HT-29 (cell line): ENCODE measurements at places on chromosomes 6 and 20. TPM values are rescaled to one million over a fixed set of nuclear protein-coding genes. Genes with fewer than 3 reads are reported as not detected.

The TUBB2B gene
- 1.7 and 2.5 TPM in 2 replicates for total RNA-seq

DNA sequence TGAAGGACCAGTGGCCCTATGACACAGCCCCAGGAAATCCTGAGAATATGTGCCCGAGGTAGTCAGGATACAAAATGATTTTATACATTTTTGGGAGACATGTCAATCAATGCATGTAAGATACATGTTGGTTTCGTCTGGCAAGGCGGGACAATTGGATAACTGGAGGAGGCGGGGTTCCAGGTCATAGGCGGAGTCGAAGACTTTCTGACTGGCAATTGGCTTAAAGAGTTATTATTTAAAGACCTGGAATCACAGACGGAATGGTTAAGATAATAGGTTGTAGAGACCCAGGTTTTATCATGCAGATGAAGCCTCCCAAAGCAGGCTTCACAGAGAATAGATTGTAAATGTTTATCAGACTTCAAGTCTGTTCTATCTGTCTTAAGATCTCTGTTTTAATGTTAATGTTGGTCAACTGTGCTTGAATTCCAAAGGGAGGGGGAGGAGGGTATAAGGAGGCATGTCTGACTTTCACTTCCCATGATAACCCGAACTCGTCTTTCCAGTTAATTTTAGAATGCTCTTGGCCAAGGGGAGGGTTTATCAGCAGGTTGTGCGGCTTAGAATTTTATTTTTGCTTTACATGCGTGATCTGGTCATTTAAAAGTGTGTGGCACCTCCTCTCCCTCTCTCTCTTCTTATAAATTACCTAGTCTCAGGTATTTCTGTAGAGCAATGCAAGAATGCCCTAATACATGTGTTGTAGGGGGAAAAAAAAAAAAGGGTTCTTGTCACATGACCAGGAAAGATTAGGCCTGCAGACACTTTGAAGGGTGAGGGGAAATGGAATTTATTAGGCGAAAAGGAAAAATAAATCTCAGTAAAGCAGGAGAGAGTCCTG lies 230.7 kb downstream of the NFATC2 start:
- DNase-seq: peak; percentile 59

DNA sequence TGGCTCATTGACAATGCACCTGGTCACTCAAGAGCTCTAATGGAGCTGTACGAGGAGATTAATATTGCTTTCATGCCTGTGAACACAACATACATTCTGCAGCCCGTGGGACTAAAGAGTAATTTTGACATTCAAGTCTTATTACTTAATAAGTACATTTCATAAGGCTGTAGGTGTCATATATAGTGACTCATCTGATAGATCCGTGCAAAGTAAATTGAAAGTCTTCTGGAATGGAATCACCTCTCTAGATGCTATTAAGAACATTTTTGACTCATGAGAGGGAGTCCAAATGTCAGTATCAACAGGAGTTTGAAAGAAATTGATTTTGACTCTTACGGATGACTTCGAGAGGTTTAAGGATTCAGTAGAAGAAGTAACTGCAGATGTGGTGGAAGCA lies 267.9 kb downstream of the CLVS2 start:
- no peak for DNase-seq

DNA sequence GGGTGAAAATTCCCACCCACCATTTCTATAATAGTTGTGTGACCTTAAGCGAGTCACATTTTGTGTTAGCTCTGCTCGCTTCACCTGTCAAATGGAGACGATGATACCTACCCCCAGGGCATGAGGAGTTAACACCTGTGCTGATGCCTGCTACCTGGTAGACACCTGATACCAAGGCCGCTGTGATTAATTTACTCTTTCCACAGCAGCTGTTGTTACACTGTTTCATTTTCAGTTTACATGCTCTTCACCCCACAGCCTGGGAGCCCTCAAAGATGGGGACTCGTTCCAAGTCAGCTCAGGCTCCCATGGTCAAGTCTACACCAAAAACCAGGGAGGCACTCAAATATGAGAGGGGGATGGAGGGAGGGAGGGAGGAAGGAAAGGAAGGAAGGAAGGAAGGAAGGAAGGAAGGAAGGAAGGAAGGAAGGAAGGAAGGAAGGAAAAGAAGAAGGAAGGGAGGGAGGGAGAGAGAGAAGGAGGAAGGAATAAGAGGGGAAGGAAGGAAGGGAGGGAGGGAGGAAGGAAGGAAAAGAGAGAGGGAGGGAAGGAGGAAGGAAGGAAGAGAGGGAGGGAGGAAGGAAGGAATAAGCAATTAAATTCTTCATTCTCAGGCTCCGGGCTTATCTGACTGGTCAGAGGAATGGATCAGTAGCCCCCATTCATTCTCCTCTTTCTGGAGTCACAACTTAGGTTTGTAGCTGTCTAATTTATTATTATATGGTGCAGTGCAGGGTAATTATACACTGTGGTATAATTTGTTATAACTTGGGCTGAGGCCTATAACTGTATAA lies 40.9 kb downstream of the PDYN start:
- no peak for DNase-seq

DNA sequence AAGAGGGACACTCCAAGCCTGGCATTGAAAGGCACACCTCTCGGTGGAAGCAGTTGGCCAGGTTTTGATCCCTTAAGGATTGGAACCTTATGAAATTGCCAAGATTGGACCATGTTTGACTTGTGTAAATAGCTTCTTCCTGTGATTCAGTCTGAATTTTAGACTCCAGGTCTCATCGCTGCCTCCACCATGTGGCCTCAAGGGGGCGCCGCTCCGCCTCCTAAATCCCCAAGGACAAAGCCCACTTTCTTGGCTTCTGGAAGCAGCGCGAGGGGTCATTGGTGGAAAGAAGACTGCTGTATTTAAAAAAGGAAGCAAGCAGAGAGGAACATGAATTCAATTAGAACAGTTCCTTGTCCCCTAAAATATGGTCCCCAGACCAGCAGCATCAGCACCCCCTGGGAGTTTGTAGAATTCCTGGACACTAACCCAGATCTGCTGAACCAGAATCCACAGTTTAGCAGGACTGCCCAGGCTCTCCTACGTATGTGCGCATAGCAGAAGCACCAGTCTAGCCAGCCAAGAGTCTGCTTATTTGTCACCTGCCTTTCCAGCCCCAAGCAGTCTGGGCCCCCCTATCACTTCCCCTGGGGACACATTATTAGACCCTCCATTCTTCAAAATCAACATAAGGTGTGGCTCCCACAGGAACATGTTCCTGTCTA lies 108.5 kb downstream of the LY86 start:
- DNase-seq: peak; percentile 60

The WFDC10B gene
- total RNA-seq: not detected in 2 replicates
